Stimulated activated CD8-positive, alpha-beta memory T cell treated with anti-CD3 and anti-CD28 coated beads, Interleukin-15, amount 100 ng/mL, for 24 hours (primary cell): ENCODE measurements at places on chromosomes 4 and X.

DNA sequence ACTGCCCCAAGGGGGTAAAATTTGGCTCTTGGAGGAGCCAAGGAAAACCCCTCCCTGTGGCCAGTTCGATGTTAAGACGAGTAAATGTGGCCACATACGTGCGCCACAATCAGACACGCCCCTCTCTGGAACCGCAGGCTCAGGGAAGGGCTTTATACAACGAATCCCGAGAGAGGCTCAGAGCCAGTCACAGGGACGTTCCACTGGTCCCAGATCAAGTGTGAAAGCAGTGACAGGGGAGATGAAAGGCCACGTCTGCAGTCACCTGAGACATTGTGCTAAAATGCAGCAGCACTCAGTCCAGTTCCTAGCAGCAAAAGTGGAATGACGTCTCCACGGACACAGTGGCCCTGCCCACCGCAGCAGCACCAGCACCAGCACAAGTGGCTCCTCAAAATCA lies 68.0 kb downstream of the ACOX3 start:
- no peak for DNase-seq

DNA sequence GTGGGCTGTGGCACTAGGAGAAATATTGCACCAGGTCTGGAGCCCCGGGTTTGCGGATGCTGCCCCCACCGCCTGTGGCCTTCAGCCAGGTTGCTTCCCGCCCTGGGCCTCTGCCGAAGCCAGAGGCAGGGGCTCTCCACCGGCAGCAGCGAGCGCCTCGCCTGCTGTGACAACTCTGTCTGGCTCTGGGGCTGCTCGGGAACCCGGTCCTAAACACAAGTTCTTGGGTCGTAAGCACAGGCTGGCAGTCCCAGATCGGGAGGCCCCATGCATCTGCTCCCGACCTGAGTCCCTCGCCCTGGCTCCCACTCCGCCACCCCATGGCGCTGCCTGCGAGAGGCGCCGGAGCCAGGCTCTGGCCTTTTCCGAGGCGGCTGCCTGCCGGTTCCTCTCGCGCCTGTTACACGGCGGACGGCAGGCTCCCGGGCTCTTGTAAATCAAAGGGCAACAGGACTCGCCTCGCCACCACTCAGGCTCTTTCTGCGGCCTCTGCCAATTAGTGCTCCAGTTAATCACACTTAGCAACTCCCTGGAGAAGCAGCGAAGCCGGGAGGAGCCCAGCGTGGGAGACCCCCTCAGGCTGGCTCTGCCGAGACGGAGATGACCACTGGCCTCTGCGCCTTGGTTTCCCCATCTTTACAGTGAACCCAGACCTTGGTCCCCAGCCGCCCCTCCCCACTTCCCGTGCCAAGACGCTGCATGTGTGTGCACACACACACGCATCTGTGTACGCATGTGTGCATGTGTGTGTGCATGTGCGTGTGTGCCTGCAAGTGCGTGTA lies 109.2 kb downstream of the DCTD start:
- DNase-seq: no peak

- no peak for DNase-seq
Observed at GRCh38 chr4:46329118-46329976, 60.6 kb downstream of the GABRA2 start.

GRCh38 chr4:182968917-182969650 lies 51.9 kb upstream of the DCTD start:
- no peak for DNase-seq

GRCh38 chr4:86155766-86156165 lies 204.1 kb downstream of the MAPK10 start:
- no peak for DNase-seq
